CD4-positive, alpha-beta T cell treated with Interleukin-6 at 100 ng/mL for 8 hours (primary cell): ENCODE measurements at places on chromosomes 3 and 15.

GRCh38 chr3:129533406-129533805 lies 5.0 kb downstream of the RHO start:
- DNase-seq, result no peak

DNA sequence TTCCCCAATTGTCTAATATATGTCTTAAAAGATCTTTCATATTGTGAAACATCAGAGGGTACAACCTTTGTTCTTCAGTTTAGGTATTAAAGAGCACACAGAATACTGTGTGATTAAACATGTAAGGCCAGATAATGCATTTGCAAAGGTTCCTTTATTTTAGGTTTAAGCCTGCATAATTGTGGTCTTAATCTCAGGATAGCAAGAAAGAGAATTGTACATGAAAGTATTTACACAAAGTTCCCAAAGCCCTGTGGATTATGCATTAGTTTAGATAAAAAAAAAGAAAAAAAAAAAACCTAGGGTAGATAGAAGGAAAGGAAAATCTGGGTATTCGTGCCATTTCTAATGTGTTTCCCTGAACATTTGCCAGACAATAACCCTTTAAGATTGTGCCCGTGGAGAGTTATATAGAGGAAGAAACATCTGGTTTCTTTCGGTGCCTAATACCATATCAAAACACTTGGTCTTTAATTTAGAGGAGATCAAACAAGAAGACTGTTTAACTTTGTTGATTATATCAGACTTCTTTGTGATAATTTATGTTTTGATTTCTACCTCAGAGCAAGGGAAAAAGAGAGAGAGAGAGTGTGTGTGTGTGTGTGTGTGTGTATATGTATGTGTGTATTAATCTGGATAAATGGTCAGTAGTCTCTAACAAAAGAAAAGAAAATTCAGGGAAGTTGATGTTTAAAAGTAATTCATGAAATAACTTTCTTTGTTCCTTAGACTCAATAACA lies 139.6 kb upstream of the CGNL1 start:
- DNase-seq, result no peak

GRCh38 chr3:130823241-130823884 lies 70.5 kb upstream of the ATP2C1 start:
- DNase-seq, result no peak

GRCh38 chr3:181725131-181725731 lies 13.5 kb downstream of the SOX2 start:
- no peak for DNase-seq

DNA sequence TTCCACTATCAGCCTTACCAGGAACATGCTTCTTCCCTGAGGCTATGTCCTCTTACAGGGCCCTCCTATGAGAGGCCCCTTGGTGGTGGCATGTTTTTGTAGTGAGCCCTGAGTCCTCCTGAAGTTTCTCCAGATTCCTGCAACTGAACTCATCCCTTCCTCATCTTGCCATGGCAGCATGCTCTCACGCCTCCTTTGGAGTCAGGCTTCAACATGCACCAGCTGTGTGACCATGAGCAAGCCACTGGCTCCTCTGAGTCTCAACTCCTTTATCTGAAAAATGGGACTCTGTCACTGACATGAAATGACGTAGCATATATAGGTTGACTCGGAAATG lies 216.3 kb upstream of the TLE3 start:
- no peak for DNase-seq

DNA sequence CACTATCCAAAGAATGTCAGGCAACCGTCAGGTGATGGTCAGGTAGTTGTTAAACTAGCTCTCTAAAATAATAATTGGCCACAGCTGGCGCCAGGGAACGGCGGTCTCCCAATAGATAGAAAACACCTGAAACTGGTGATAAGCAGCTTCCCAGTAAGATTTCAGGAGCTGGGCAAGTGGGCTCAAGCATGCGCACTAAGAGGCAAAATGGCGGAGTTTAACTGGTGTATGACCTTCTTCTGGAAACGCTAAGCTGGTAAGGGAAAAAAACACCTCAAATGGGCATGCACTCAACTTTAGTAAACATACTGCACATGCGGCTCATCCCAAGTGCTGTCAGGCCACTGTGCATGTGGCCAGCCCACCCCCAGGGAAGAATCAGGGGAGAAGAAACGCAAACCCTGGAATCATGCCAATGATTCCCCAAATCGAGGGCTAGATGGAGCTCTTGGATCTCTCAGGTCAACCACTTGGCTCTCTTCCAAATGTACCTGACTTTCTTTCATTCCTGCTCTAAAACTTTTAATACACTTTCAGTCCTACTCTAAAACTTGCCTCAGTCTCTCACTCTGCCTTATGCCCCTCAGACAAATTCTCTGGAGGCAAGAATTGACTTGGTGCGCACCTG lies 195.0 kb downstream of the ZNF621 start:
- no peak for DNase-seq
